ENCODE measurements at places on chromosomes 2 and 18.

- no peaks in the 10 kb centered on the region for H3K27me3 ChIP-seq
- no peak overlapping the region for H3K27ac ChIP-seq
- H3K4me1 ChIP-seq = no peaks in the 10 kb centered on the region
- H3K4me3 ChIP-seq = no peak overlapping the region
- peak; percentile 66 for DNase-seq
Observed at GRCh38 chr2:126527836-126528490, 128.0 kb upstream of the GYPC start.

DNA sequence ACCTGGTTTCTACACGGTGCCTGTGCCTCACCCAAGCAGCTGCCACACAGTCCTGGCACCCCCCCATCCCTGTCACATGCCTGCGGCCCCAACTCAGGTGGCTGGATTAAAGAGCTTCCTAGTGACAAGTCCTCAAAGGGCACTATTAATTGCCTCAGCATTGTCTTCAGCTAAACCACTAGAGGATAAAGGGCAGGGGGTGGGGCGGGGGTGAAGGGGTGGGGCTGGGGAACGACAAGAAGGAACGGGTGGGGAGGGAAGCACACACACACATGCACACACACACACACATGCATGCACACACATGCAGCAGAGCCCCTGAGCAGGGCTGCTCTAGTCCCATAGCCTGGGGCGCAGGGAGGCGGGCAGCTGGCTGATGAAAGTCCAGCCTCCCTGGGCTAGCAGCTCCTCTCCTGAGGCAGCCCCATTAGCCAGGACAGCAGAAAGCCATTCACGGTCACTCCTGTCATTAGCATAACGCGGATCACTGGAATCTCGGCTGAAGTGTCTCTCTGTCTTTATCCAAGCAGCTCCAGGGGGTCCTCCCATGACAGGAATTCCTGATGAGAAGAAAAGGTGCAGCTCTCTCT, 7.4 kb upstream of the TEX261 start:
- no peak for DNase-seq
- peak overlapping the region; percentile 27 for H3K4me3 ChIP-seq
- H3K27ac ChIP-seq = no peak overlapping the region
- H3K27me3 ChIP-seq = peaks cover 37% of the 10 kb centered on the region

DNA sequence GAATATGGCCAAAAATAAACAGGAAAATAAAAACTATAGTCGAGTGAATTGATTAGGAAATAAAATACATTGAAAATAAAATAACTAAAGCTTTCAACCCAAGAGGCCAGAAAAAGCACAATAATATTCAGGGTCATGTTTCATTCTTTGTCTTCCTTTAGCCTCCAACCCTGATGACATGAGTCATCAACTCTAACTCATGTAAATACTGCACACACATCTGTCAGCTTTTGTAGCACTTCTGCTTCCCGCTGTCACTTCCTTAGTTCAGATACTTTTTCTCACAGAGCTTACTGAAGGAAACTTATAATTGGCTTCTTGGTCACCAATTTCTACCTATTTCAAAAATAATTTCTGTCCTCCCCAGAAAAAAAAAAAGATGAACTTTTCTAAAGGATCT, 112.8 kb downstream of the UPP2 start:
- no peak for DNase-seq
- peaks cover 5% of the 10 kb centered on the region for H3K27me3 ChIP-seq
- no peaks in the 10 kb centered on the region for H3K36me3 ChIP-seq
- no peak overlapping the region for H3K27ac ChIP-seq
- H3K4me3 ChIP-seq = no peak overlapping the region

- H3K27ac ChIP-seq = peak overlapping the region; percentile 41
- DNase-seq = no peak
- peaks cover 21% of the 10 kb centered on the region for H3K36me3 ChIP-seq
- no peak overlapping the region for H3K4me3 ChIP-seq
Observed at GRCh38 chr2:239379641-239380170, 21.1 kb downstream of the HDAC4 start.

GRCh38 chr2:154455166-154455565, 243.3 kb upstream of the KCNJ3 start:
- H3K36me3 ChIP-seq = no peaks in the 10 kb centered on the region
- no peaks in the 10 kb centered on the region for H3K27me3 ChIP-seq
- no peak overlapping the region for H3K27ac ChIP-seq
- DNase-seq = no peak

- no peak for DNase-seq
- H3K4me3 ChIP-seq = no peak overlapping the region
- no peaks in the 10 kb centered on the region for H3K27me3 ChIP-seq
Observed at GRCh38 chr2:196075196-196075595, 6.6 kb upstream of the DNAH7 start.

DNA sequence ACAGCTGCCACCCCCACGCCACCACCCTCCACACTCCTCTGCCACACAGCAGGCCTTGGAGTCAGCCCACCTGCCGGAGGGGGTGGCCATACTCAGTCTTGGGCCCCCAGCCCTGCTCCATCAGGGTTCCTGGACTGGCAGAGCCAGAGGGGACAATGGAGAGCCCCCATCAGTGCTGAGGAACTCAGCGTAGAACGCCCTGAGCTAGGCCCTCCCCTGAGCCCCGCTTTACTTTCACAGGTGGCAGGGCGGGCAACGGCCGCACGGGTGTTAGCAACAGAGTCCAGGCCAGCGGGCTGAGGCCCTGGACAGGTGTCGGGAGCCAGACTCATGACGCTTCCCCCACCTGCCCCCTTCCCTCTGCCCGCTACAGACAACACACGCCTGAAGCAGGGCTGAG, 47.1 kb downstream of the FOSL2 start:
- no peak overlapping the region for H3K4me3 ChIP-seq
- H3K27ac ChIP-seq = no peak overlapping the region
- no peak for DNase-seq
- no peaks in the 10 kb centered on the region for H3K36me3 ChIP-seq
- peaks cover 10% of the 10 kb centered on the region for H3K4me1 ChIP-seq
- H3K27me3 ChIP-seq = no peaks in the 10 kb centered on the region

DNA sequence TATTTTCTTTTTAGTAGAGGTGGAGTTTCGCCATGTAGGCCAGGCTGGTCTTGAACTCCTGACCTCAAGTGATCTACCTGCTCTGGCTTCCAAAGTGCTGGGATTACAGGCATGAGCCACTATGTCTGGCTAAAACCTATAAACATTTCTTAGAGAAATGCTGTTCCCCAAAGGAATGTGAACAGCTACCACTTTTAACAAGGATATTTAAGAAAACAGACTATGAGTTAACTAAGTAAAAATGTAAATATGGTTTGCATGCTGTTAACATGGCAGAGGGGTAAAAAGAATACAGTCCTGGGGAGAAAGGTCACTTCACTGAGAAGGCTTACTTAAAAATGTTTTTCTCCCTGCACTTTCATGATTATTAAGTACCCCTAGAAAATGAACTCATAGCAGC, 57.1 kb downstream of the SLC16A14 start:
- H3K36me3 ChIP-seq = peaks cover 3% of the 10 kb centered on the region
- no peak for DNase-seq
- H3K27ac ChIP-seq = no peak overlapping the region
- peaks cover 2% of the 10 kb centered on the region for H3K4me1 ChIP-seq

- no peak for DNase-seq
- H3K27ac ChIP-seq = peak overlapping the region; percentile 89
- H3K27me3 ChIP-seq = no peaks in the 10 kb centered on the region
- H3K4me1 ChIP-seq = peaks cover 17% of the 10 kb centered on the region
Observed at GRCh38 chr2:134583462-134583861, 135.3 kb downstream of the TMEM163 start.

GRCh38 chr2:233966388-233966787, 49.2 kb downstream of the TRPM8 start:
- peaks cover 21% of the 10 kb centered on the region for H3K4me1 ChIP-seq
- no peak overlapping the region for H3K4me3 ChIP-seq
- peaks cover 17% of the 10 kb centered on the region for H3K27me3 ChIP-seq
- no peak overlapping the region for H3K27ac ChIP-seq

GRCh38 chr2:64283641-64284361, 139.6 kb upstream of the PELI1 start:
- H3K27ac ChIP-seq = no peak overlapping the region
- no peaks in the 10 kb centered on the region for H3K27me3 ChIP-seq
- H3K4me3 ChIP-seq = no peak overlapping the region

DNA sequence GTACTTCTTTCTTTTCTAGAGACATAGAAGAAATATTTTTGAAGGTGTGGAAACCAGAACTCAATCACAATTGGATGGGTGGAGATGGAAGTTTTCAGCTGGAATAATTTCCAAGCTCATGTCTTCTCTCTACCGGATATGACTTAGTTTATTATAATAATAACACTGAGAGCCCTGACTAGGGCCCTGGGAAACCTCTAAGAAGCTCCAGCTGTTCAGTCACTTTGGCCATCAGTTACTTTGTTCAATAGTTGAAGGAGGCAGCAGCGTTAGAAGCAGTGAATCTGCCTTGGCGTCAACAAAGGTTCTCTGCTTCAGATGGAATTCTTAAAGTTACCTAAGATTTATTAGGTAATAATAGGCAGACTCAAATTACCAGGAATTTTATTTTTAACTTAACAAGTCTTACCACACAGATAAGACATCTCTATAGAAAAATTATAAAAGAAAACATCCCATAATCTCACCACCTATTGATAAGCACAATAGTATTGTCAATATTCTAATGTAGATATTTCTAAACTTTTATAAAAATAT, 293.8 kb upstream of the CHAC2 start:
- H3K27ac ChIP-seq = no peak overlapping the region
- no peaks in the 10 kb centered on the region for H3K4me1 ChIP-seq
- H3K4me3 ChIP-seq = no peak overlapping the region
- H3K27me3 ChIP-seq = no peaks in the 10 kb centered on the region
- no peak for DNase-seq
- H3K36me3 ChIP-seq = peaks cover 3% of the 10 kb centered on the region

DNA sequence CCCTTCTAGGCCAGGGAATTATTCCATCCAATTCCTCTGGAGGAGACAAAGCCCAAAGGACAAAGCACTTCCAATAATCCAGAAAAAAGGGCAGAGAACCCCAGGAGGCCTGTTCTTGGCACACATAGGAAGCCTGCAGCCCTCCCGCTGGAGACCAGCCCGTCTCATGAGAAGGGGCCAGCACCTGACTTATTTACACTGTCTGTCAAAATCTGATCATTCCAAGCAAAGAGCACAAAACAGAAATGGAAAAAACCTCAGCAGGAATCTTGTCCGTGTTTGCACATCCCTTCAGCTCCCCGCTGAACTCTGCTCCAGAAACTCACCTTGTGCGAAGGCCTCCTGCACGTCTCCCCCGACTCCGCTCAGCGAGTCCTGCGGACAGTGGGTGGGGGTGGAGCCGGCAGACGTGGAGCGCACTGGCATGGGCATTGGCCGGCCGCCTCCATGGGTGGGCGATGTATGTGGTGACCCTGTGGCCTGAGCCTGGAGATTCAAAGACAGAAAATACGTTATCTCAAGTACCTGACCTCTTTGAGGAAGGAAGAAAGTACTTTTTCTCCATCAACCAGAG, 46.2 kb upstream of the DNMT3A start:
- peaks cover 6% of the 10 kb centered on the region for H3K36me3 ChIP-seq
- H3K4me3 ChIP-seq = no peak overlapping the region
- no peaks in the 10 kb centered on the region for H3K27me3 ChIP-seq
- DNase-seq = no peak

GRCh38 chr2:84800194-84800805, 80.6 kb downstream of the TRABD2A start:
- no peaks in the 10 kb centered on the region for H3K36me3 ChIP-seq
- peak overlapping the region; percentile 80 for H3K27ac ChIP-seq
- H3K4me3 ChIP-seq = peak overlapping the region; percentile 52
- peaks cover 17% of the 10 kb centered on the region for H3K4me1 ChIP-seq

GRCh38 chr2:202148515-202149154, 75.6 kb downstream of the KIAA2012 start:
- no peak overlapping the region for H3K4me3 ChIP-seq
- H3K36me3 ChIP-seq = no peaks in the 10 kb centered on the region
- peaks cover 57% of the 10 kb centered on the region for H3K27me3 ChIP-seq
- no peak overlapping the region for H3K27ac ChIP-seq

DNA sequence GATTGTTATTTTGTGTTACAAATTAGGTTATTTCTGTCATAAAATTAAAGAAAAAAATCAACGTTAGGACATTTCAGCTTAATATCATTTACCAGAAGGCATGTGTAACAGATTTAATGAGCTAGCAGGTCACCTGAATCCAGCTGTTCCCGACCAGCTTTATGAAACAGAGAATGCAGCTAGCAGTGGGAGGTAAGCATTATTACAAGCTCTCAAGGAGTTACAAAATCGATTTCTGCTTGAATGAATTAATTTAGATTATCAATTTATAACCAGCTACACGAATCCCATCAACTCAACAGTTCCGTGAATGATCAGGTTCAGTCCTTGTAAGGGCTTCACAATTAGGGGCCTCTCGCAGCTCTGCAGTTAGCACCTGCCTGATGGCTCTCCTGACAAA, 211.9 kb downstream of the PTGR3 start:
- H3K4me1 ChIP-seq = peaks cover 52% of the 10 kb centered on the region
- H3K36me3 ChIP-seq = no peaks in the 10 kb centered on the region
- H3K4me3 ChIP-seq = no peak overlapping the region

DNA sequence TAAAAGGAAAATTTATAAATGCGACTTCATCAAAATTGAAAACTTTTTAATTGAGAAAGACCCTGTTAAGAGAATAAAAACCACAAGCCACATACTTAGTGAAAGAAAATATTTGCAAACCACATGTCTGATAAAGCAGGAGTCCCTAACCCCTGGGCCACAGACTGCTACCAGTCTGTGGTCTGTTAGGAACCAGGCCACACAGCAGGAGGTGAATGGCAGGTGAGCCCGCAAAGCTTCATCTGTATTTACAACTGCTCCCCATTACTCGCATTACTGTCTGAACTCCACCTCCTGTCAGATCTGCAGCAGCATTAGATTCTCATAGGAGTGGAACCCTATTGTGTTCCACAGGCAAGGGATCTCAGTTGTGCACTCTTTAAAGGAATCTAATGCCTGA, 95.5 kb upstream of the CRACDL start:
- no peaks in the 10 kb centered on the region for H3K36me3 ChIP-seq
- H3K27me3 ChIP-seq = no peaks in the 10 kb centered on the region
- no peak overlapping the region for H3K27ac ChIP-seq
- no peak for DNase-seq
- H3K4me3 ChIP-seq = no peak overlapping the region

GRCh38 chr18:67261931-67262552, 254.5 kb downstream of the DSEL start:
- peaks cover 26% of the 10 kb centered on the region for H3K4me1 ChIP-seq
- H3K27ac ChIP-seq = no peak overlapping the region
- H3K27me3 ChIP-seq = no peaks in the 10 kb centered on the region
- no peaks in the 10 kb centered on the region for H3K36me3 ChIP-seq
- DNase-seq = no peak

DNA sequence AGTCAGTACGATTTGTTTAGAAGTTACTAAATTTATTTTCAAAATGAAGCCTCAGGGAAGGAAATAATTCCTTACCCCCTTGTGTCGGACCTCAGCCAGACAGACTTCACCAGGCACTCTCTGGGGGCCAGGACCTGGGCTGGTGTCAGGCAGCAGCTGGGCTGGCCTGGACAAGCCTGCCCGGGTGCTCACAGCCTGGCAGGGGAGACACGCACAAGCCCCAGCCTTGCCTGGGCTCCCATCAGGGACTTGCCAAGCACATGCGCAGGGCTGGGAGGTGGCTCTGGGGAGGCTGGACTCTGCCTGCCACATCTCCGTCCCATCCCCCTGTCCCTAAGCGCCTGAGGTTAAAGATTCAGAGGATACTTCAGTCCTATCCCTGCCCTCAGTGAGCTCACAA, 56.8 kb upstream of the HS6ST1 start:
- no peak overlapping the region for H3K27ac ChIP-seq
- H3K27me3 ChIP-seq = peaks cover 77% of the 10 kb centered on the region
- DNase-seq = no peak
- H3K4me1 ChIP-seq = peaks cover 19% of the 10 kb centered on the region
- H3K4me3 ChIP-seq = no peak overlapping the region
